ENCODE measurements at places on chromosomes 13 and 19.

GRCh38 chr13:24864579-24864978 lies 100.6 kb downstream of the RNF17 start:
- DNase-seq = no peak

DNA sequence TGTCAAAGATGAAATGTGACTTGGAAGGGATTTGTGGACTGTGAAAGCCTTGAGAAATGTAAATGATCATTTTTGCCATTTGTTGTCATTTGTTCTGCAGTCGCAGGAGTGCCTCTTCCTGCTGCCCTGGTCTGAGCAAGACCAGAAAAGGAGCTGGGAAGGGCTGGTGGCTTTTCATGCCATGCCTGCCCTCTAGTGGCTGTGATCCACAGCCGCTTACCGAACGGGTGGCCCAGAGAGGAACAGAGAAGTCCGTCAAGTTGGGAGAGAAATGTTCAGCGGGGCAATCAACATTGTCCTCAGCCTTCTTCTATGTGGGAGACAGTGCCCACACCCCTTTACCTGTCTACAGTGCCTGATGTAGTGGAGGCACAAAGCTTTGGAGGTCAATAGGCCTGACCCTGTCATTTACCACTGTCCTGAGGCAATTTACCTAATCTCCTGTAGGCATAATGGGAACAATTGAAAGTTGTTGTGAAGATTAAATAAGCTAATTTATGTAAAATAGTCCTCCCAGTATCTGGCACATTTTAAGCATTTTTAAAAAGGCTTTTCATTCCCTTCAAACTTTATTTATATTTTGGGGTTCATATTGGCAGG lies 224.5 kb downstream of the B3GLCT start:
- peak; percentile 36 for DNase-seq

GRCh38 chr13:90302107-90302506 lies 1045.4 kb upstream of the MIR17HG start:
- DNase-seq = no peak

GRCh38 chr13:99041788-99042187 lies 63.9 kb upstream of the DOCK9 start:
- no peak for DNase-seq

- no peak for DNase-seq
Observed at GRCh38 chr19:31372246-31372781, 23.1 kb upstream of the TSHZ3 start.

DNA sequence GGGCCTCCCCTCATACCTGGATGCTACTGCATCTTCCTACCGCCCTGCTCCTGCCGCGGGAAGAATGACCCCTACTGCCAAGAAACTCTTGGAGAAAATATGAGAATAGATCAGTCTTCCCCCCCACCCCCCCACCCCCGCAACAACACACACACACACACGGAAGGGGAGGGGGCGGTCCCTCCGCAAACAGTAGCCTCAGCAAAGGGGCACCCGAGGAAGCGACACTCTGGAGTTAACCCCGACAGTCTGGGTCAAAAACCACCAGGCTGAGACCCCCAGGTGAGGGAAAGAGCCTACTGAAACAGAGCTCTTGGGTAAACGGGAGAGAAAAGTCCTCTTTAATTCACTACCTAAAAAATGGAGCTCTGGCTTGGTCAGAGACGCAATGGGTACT lies 1.2 kb downstream of the MED26 start:
- no peak for DNase-seq

DNA sequence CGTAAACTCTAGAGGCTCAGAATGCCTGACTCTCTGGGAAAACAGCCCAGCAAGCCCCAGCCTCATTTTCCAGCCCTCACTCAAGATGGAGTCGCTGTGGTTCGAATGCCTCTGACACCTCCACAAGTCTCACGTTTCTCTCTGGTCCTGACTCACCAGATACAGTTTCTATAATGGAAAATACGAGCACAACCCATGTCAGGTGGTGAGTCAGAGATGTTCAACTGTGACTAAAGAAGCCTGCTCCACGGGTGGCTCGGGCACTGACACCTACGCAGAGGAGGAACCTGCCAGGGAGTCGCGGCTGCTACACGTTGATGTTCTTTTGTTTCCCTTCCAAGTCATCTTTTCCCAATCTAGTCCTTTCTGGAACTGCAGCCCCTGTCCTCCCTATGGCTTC lies 87.1 kb upstream of the STK24 start:
- DNase-seq = peak; percentile 44

DNA sequence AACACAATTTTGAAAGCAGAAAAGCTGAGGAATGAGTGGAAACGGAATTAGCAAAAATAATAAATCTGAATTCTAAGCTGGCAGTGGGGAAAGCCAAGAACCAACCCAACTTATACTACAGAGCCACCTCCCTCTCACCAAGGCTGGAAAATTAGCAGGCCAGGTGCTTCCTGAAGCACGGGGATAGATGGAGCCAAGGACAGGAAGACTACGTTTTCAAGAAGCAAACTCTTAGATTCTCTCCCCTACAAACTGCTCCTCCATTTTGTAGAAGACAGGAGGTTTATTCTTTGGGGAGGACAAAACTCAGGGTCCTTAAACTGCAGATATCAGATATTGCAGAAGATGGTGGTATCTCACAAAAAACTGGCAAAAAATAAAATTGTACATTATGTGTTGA lies 8.8 kb downstream of the CCDC70 start:
- DNase-seq = no peak

DNA sequence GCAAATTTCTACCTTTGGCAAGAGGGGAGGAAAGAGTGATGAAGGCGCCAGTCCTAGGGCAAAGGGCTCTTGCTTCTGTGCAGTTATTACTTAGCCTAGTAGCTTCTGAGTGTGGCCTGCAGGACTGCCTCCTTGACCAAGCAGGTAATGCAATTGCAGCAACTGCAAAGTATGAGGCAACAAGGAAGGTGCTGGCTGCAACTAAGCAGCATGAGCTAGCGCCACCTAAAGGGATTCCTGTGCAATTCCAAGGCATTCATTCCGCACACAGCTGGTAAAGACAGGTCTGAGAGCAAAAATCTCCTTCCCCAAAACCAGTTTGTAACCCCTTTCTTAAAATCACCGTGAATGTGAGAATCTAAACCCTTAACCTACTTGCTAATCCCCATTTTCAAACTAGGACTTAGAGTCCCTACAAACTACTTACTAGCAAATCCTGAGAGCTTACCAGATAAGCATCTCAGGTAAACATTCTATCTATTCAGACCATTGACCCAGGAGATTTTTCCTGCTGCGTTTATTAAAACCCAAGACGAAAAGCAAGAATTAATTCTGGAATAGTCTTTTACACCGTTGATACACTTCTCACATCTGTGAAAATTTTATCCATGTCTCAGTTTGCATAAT lies 62.9 kb downstream of the DCT start:
- peak; percentile 91 for DNase-seq

DNA sequence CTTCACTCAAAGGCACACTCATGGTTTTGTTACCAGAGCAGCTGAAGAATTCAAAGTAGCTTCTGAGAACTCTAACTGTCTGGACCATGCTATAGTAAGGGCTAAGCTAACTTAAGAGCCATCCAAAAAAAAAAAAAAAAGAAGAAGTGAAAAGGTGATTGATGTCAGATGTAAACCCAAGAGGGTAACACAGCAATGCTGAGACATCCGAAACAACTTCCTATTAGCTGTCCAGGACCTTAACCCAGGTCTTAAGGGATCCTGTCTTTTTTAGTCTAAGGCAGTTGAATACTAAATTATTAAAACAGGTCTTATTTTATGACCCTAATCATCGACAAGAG lies 11.2 kb upstream of the RAB20 start:
- no peak for DNase-seq

GRCh38 chr13:49357694-49358093 lies 86.2 kb downstream of the CAB39L start:
- no peak for DNase-seq

DNA sequence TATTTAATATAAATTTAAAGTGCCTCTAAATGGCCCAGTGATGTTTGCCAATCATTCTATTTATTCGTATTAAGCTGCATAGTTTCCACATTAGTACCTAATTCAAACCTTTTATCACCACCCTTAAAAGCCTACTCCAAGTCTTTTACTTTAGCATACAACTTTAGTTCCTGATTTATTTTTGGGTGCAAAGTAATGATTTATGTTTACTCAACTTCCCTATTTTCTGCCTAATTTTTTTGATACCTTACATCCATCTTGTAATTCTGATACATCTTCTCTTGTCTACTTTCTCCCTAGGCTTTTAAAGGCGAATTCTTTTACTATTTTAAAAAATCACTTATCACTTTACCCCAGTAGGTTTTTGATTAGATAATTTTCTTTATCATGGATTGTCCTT lies 2651.1 kb upstream of the PCDH20 start:
- no peak for DNase-seq

DNA sequence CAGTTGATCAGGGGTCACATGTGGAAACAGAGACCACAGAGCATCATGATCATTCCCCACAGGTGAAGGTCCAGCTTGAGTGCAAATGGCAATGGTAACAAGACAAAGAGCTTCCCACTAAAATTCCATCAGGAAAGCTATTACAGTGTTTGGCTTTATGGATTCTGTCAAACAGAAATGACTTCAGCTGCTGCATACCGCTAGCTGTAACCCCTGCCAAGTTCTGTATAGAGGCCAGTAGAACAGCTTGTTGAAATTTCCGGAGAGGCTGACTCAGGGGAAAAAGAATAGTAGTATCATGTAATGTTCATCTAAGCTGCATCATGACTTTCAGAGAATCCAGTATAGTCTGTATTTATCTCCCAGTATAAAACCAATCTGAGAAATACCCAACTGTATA lies 1704.7 kb downstream of the SLITRK5 start:
- no peak for DNase-seq

Measured in NCI-H146 (cell line).